ENCODE measurements at places on chromosomes 13 and 19.

- DNase-seq, result no peak
Measured at GRCh38 chr19:53909471-53910169, 542 bp downstream of the CACNG7 start.

DNA sequence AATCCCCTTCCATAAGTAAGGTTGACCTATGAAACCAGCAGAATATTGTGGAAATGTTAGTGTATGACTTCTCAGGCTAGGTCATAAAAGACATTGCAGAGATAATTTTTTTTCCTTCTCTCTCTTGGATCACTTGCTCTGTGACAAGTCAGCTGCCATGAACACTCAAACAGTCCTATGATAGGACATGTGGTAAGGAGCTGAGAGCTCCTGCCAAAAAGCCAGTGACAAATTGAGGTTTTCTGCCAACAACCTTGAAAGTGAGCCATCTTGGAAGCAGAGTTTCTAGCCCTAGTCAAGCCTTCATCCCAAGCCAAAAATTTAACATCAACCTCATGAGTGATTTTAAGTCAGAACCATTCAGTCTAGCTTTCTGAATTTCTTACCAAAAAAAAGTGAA, 270.9 kb upstream of the NBEA start:
- DNase-seq, result no peak

DNA sequence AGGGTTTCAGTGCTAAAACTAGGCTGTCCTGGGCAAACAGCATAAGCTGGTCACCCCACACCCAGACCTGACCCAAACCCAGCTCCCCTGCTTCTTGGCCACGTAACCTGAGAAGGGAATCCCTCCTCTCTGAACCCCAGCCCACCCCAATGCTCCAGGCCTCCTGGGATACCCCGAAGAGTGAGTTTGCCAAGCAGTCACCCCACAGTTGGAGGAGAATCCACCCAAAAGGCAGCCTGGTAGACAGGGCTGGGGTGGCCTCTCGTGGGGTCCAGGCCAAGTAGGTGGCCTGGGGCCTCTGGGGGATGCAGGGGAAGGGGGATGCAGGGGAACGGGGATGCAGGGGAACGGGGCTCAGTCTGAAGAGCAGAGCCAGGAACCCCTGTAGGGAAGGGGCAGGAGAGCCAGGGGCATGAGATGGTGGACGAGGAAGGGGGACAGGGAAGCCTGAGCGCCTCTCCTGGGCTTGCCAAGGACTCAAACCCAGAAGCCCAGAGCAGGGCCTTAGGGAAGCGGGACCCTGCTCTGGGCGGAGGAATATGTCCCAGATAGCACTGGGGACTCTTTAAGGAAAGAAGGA, 2.8 kb downstream of the PPP1R12C start:
- DNase-seq, result no peak

GRCh38 chr13:57846600-57847173, 215.1 kb downstream of the PCDH17 start:
- no peak for DNase-seq

Measured in Kasumi-1 (cell line).